Temporal lobe (tissue), 4 donors: ENCODE measurements at places on chromosomes 16 and 17. TPM values are rescaled to one million over a fixed set of nuclear protein-coding genes. Genes with fewer than 3 reads are reported as not detected.

Gene PYDC1
- total RNA-seq: 0.49 TPM

Gene CD79B
- total RNA-seq: not detected

Gene PIMREG
- 3.4 TPM for total RNA-seq

Gene NSRP1
- total RNA-seq: 5.4 TPM

Gene DNAH2
- total RNA-seq: 0.74 TPM

Gene LRRC75A
- total RNA-seq: 4.7 TPM

Gene UBB
- 777 TPM for total RNA-seq

Gene NPIPA8
- 7.6 TPM for total RNA-seq

Gene DRC3
- total RNA-seq: 1.2 TPM

Gene TBC1D3
- total RNA-seq: not detected

Gene BCAR1
- total RNA-seq: 17.2 TPM

Gene RNF112
- 21.6 TPM for total RNA-seq

Gene CDH5
- 6.9 TPM for total RNA-seq

Gene ABCA9
- 3.7 TPM for total RNA-seq

Gene KCTD11
- total RNA-seq: 3.2 TPM

Gene KRT36
- total RNA-seq: not detected

Gene SNX20
- total RNA-seq: not detected

Gene UNC13D
- total RNA-seq: 1.2 TPM

Gene SMIM22
- not detected for total RNA-seq

Gene CACNG1
- total RNA-seq: 0.25 TPM

Gene KRT13
- total RNA-seq: not detected

Gene PSMC3IP
- total RNA-seq: 3.7 TPM

Gene MYO19
- 21.1 TPM for total RNA-seq

Gene KRT20
- 0.25 TPM for total RNA-seq

Gene KRTAP9-4
- total RNA-seq: not detected

Gene CLUH
- 24.1 TPM for total RNA-seq

Gene ADAP2
- total RNA-seq: 3.4 TPM

Gene FOXC2
- total RNA-seq: 0.98 TPM

Gene MMP15
- 13.0 TPM for total RNA-seq

Gene HBQ1
- total RNA-seq: 3.4 TPM

Gene JPH3
- total RNA-seq: 41.8 TPM

Gene TEX14
- total RNA-seq: 0.49 TPM

Gene MCRIP2
- 9.3 TPM for total RNA-seq

Gene HS3ST6
- total RNA-seq: not detected

Gene OR2C1
- 0.49 TPM for total RNA-seq

Gene TBC1D3B
- 2.0 TPM for total RNA-seq

Gene ACSM2A
- not detected for total RNA-seq

Gene PRAC2
- not detected for total RNA-seq

Gene GPRC5B
- 37.9 TPM for total RNA-seq

Gene CBFA2T3
- 2.5 TPM for total RNA-seq

Gene SLC5A2
- 1.5 TPM for total RNA-seq

Gene CCL5
- not detected for total RNA-seq
